ENCODE measurements at places on chromosomes 5 and 9.
A peak's percentile ranks its signal among the peaks of the same experiment; 100 is the strongest.

DNA sequence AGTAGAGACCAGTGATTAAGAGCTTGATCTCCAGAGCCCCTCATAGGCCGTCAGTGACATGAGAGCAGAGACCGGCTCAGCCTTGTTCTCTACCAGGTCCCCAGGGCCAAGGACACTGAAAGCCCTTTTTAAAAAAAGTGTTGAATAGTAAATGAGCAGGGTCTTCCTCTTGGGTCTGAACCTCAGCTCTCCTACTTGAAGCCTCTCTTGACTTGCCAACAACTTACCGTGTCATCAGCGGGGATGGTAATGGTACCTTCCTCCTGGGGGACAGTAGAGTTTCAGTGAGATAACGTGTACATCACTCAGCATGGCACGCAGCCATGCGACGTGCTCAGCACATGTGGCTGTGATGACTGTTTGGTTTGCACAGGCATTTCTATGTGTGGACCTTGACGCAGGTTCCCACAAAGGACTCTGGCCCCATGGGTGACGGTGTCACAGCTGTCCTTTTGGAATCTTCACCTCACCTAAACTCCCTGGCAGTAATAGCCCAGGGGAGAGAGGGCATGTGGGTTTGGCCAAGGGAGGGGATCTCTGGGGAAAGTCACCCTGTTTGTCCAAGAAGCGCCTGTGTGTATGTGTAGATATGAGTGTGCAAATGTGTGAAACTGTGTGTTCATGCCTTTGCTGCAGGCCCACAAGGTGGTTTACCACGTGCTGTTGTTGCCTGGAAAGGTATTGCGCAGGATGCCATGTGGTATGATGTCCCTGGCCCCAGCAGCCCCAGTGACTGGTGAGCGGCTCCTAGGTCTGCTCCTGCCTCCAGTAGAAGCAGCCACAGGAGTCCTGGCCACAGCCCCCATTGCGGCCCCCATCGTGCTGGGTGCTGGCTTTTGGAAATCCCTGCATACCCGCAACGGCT lies 18.7 kb downstream of the ERGIC1 start:
- DNase-seq, result no peak

DNA sequence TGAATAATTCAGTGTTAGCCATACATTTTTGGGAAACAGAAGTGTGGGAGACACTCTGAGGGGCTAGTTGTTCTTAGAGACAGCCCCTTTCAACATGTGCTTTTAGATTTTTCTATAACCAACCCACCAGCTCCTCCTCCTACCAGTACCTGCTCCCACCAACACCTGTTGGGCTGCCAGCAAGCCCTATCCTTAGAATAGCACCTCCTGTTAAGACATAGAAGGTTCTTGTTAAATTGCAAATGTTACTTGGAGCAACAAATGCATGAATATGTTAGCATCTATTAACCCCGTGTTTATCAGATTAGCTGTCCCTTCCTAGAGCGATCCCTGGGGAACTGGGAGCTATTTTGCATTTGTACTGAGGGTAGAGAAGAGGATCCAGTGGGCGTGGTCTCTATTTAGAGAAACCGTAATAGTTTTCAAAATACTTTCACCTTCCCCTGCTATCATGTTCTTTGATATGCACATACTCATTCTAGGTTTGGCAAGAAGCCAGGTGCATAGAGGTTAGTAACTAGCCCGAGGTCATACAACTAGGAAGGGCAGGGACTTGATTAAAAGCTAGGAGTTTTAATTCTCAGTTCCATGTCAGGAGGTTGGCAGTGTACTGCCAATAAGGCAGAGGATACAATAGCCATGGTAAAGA lies 334.4 kb downstream of the KCTD16 start:
- no peak for DNase-seq

- DNase-seq, result no peak
Measured at GRCh38 chr9:81460693-81461092, 228.7 kb downstream of the TLE1 start.

GRCh38 chr5:58898538-58898937 lies 315.7 kb downstream of the RAB3C start:
- no peak for DNase-seq

DNA sequence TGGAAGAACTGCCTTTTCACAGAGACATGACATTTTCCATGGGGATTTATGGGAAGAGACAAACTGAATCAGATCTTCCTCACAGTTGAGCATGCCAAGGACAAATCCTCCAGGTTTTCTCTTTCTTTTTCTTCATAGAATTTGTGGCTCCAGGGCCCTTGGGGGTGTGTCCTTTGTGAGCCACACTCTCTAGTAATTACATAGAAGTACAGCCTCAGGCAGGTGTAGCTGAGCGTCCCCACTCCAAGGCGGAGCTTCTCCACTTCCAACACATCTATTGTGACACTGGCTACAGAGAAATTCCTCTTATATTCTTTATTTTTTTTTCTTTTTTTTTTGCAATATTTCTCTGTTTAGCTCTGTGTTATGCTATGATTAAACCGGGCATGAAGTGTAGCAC lies 420.5 kb upstream of the CD180 start:
- DNase-seq, result no peak

- DNase-seq, result no peak
Measured at GRCh38 chr9:87381746-87382145, 115.9 kb upstream of the DAPK1 start.

GRCh38 chr5:2213121-2213730 lies 330.5 kb upstream of the IRX4 start:
- no peak for DNase-seq

GRCh38 chr5:172436078-172436878 lies 18.0 kb downstream of the SH3PXD2B start:
- no peak for DNase-seq

DNA sequence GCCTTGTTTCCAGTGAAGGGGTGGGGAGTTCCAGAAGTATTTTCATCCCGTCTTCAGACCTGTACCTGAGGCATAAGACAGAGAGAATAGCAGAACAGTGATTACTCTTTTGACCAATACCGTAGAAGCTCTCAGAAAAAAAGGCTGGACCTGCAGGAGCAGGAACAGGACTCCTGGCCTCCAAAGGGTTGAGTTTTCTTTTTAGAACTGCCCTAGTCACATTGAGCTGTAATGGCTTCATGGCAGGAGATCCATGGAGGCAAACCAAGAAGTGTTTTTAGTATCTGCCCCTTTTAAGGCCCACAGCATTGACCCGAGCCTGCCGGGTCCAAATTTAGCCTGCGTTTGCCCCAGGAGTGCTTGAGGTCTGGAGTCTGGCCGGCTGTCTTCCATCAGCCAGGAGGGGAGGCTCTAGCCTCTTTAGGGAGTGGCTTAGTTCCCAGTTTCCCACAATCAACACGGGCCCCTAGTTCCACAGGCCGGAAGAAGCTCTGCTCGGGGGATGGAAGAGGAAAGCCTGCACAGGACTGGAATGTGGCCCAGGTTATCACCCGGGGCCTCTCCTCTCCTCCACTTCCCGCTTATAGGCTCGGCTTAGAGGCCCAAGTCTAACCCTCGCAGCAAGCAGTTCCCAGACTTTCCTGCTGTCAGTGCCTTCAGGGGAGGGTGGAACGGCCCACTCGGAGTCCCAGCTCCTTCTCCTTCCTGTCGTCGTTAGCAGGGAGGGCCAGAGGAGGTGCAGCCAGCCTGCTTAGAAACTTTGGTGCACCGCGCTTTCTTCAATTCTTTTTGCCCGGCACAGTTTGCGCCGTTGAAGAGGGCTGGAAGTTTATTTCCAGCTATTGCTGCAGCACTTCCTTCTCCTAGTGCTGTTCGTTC lies 80.7 kb downstream of the C9orf152 start:
- no peak for DNase-seq

DNA sequence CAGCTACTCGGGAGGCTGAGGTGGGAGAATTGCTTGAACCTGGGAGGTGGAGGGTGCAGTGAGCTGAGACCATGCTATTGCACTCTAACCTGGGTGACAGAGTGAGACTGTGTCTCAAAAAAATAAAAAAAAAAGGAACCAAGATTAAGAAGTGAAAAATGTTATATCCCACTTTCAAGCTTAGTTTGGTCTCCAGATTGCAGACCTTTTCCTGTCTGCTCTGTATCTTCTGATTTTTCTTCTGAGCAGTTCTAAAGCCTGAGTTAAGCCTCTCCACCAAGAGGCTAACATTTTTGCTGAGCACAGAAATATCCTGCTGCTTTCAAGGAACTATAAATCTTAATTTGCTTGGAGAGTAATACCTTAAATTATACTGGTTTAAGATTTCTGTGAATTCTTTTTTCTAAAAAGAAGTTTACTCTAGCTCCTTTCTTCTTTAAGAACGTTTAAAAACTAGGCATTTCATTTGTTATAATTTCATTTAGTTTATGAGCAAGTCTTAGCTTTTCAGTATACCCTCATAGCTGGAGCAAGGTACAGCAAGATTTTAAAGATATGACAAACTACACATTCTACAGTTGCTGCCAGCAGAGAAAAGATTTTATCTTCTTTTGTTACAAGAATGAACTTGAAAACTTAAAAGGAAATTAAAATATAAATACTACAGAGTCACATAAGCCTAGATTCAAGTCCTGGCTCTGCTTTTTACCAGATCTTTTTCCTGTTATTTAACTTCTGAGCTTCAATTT lies 55.0 kb downstream of the GARNL3 start:
- no peak for DNase-seq

DNA sequence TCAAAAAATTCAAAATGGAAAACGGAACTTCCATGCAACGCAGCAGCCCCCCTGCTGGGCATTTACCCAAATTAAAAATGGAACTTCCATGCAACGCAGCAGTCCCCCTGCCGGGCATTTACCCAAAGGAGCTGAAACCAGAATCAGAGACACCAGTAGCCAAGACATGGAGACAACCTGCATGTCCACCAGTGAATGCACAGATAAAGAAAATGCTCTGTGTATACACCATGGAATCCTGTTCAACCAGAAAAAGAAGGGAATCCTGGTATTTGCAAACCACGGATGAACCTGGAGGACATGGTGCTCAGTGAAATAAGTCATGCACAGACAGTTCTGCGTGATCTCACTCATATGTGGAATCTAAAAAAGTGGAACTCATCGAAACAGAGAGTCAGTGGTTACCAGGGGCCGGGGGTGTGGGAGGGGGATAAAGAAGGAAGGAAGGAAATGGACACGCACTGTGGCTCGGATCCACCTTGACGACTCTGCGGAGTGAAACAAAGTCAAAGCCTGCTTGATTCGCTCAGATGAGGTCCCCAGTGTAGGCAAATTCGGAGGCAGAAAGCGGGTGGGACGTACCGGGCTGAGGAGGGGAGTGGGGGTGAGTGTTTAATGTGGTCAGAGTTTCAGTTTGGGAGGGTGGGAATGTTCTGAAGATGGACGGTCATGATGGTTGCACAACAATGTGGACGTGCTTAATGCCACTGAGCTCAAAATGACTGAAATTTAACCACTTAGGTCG lies 40.2 kb upstream of the EXOC3 start:
- DNase-seq, result no peak

DNA sequence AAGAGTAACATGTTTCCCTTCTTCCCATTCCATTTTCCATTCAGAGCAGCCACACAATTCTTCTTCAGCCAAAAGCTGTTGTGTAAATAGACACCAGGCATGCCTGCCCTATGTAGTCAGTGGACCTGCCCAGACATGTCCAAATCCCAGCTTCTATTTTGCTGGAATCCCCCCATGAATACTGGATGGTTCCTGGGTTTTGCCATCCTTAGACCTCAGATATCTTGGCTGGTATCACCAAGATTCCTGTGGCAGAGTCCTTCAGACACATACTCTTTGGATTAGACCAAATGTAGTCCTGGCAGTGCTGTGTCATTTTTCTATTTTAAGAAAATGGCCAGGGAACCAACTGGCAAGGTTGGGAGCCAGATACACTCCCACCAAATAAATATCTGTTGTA lies 10.3 kb downstream of the FST start:
- no peak for DNase-seq

- DNase-seq, result no peak
Measured at GRCh38 chr9:124347206-124347967, 67.9 kb downstream of the PSMB7 start.

GRCh38 chr5:143110591-143110990 lies 292.9 kb downstream of the NR3C1 start:
- DNase-seq, result no peak

- no peak for DNase-seq
Measured at GRCh38 chr9:123418052-123418430, 62.0 kb downstream of the CRB2 start.

- peak; percentile 13 for DNase-seq
Measured at GRCh38 chr5:59390074-59390659, 503.4 kb downstream of the PDE4D start.

DNA sequence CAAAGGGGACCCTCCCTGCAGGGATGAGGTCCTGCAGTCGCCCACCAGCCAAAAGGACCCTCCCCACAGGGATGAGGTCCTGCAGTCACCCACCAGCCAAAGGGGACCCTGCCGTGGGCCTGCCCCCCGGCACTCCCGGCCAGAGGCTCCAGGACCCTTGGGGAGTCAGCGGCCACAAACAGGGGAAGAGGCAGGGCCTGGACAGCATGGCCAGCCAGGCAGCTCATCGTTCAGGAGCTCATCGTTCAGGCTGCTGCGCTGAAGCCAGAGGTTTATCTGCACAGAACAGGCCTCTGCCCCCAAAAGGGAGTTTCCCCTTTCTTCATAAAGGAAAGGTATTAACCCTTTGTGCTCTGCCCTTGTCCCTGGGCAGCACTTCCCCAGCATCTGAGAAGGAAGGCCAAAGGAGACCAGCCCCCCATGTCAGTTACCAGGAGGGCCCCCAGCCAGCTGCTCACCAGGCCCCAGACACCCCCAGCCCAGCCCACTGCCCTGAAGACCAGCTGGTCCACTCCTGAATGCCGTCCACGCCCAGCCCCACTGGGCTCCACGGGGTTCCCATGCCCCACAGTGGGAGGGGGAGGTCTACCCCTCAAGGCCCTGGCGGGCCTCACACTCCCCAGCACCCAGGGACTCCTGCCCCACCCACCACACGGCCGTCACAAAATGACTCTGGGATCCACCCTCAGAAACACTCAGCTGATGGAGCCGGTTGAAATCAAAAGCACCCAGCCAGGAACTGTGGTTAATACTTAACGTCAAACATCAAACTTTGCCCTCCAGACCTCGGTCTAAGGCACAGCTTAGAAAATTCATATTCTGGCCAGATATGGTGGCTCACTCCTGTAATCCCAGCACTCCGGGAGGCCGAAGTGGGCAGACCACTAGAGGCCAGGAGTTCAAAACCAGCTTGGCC lies 6.3 kb downstream of the SLC12A7 start:
- DNase-seq, result peak; percentile 58

DNA sequence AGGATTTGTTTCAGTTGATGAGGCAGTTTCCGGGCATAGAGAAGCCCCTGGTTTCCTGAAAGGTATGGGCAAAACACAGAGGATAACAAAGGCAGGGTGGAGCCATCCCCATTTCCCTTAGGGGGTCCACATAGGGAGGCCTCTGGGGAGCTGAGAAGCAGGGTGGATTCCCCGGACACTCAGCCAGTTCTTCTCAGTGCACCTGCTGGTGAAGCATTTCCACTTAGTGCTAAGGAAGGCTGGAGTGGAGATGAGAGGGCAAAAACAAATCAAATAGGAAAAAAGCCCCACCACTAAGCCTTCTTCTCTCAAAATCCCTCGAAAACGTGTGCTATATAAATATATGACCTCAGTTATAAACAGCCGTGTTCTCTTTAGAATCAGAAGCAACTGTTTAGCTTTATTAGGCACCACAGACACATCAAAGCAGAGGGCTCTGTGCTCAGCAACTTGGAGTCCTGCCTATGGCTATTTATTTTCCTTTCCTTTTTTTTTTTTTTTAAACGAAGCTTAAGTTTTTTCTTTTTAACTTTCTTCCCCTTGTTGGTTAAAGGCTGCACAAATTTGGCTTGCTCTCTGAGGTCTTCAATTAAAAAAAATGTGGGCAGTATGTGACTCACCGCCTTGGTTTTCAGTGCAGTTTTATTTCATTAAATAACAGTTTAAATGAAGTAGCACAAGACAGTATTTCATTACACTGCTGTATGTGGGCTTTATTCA lies 67.7 kb downstream of the PRDM6 start:
- no peak for DNase-seq

GRCh38 chr5:13250464-13251291 lies 693.8 kb downstream of the DNAH5 start:
- no peak for DNase-seq

- DNase-seq, result no peak
Measured at GRCh38 chr5:136434795-136435194, 69.5 kb upstream of the TRPC7 start.
